ENCODE measurements at places on chromosomes 11 and 22.

DNA sequence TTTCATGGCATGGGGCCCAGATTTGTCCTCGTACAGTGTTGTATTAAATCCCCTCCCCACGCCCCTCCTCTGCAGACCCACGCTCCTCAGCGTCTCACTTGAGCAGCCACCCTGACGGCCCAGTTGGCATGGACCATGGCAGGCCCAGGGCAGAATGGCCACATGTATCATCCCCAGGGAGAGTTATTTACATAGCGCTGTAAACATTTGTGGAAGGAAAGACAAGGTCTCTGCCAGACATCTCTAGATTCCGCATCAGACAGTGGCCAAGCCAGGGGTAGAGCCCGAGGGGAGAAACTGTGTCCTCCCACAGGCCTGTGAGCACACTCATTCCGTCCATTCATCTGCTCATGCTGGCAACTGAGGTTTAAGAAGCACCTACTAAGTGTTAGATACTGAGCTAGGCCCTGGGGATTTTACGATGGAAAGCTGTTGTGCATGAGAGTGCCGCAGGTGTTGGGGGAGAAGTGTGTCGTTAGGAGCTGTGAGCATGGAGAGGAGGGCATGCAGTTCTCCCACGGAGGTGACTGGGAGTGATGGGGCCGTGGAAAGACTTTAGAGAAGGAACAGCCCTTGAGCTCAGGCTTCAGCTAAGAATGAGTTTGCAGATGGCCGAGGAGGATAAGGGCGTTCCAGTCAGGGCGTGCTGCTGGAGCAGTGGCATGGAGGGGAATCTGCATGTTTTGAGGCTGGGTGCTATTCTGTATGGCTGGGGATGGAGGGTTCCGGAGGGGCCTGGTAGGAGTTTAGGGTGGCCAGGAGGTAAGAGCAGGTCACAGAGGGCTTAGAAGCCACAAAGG, 94.9 kb downstream of the GRIK4 start:
- no peak for DNase-seq

GRCh38 chr11:116861539-116861938, 24.1 kb upstream of the APOA1 start:
- DNase-seq: peak; percentile 89

GRCh38 chr11:96105197-96105895, 181.4 kb upstream of the MTMR2 start:
- DNase-seq: no peak

DNA sequence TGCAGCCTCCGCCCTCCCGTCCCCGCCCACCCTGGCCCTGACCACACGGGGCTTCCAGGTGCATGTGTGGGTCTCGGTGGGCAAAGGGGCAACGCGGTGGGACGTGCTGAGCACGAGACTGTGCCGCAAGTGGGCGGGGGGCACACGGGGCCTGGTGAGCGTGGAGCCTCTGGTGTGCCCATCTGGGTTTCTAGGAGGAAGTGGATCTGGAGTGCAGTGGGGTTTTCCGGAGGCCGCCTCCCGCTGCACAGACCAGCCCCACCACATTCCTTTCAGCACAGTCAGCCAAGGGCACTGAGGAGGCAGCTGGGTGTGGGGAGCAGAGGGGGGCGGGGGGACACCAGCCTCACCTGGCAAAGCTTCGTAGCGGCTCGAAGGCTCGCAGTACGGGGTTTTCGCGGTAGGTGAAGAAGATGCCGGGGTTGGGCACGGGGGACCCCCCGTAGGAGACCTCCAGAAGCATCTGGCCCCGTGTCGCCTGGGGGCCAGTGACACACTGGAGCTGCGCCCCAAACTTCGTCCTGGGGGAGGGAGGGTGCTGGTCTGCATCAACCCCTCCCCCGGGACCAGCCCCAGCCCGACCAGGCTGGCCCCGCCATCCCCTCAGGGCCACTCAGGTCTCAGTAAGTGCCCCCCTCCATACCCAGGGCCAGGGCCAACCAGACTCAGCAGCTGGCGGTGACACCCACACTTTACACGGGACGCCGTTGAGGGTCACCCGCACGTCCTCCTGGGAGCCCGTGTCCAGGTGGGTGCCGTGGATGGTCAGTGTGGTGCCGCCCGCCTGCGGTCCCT, 12.4 kb upstream of the MAPK11 start:
- DNase-seq: peak; percentile 86

DNA sequence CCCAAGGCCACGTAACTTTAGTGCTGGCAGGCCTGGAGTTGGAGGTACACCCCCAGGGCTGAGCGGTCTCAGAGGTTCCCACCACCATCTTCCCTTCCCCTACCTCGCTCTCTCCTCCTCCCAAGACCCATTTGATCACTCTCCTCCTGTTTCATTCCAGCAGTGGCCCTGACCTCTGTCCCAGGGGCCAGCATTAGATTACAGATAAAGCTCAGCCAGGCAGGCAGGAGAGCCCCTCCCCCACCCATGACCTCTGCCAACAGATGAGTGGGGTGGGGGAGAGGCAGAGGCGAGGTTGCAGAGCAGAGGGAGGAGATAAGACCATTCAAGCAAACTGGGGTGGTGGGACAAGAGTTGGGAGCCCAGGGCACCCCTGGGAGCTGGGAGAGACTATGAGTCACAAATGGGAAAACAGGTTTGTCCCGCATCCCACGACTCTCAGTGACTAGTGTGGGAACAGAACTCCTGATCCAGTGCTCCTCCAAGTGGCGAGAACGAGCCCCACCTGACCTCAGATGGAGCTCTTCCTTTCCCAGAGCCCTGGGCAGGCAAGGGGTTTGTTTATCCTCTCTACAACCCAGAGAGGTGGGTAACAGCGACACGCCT, 367.9 kb downstream of the MN1 start:
- DNase-seq: peak; percentile 52

- DNase-seq: no peak
Observed at GRCh38 chr22:21569459-21570170, 2.1 kb downstream of the UBE2L3 start.

DNA sequence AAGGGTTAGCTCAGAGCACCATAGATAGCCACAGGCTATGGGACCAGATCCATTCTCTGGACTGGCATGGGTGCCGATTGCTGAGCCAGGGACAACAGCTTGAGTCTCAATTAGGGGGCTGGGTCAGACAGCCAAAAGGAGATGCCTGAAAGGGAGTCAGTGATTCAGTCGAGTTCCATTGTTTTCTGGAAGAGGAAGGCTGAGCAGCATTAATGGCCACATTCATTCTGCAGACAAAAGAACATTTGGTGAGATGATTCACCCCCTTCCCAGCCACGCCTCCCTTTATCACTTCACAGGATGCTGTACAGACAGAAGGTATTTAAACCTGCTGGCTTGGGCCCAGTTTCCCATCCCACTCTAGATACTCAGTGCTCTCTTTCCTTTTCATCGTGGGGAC, 131.9 kb downstream of the ADAMTS15 start:
- DNase-seq: peak; percentile 86

DNA sequence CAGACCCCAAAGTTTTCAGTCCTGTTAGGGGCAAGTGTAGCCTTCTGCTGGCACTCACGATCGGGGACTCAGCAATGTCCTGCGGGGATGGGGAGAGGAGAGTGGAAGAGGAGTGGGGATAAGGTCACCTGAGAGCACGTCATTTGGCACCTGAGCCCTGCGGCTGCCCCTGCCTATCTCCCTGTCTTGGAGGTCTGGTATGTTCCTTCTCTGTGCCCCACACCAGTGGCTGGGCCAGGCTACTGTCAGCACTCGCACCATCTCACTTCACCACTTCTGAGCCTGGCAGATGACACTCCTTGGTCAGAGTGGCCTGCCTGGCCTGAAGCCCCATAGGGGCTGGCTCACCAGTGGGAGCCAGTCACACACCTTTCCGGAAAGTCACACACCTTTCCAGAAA, 20.1 kb upstream of the CHADL start:
- DNase-seq: no peak

DNA sequence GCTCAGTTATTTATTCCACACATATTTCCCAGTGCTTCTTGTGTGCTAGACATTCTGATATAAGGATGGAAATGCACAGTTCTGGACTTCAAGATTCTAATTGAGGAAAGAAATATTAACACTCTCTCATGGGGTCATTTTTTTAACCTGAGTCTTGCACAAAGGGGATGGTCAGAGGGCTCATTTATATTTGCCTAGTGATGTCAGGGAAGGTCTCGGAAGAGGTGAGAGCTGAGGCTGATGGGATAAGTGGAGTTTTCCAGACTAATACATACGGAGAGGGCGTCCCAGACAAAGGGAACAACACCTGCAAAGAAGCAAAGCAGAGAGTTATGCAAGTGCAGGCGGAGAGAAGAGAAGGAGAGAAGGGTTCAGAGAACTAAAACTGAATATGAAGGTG, 1304.6 kb upstream of the TENM4 start:
- DNase-seq: no peak

- no peak for DNase-seq
Observed at GRCh38 chr11:47147250-47147649, 29.4 kb downstream of the ARFGAP2 start.

GRCh38 chr11:79055856-79056631, 384.8 kb downstream of the TENM4 start:
- peak; percentile 45 for DNase-seq

- peak; percentile 86 for DNase-seq
Observed at GRCh38 chr11:77959434-77959833, 35.0 kb downstream of the INTS4 start.

- no peak for DNase-seq
Observed at GRCh38 chr11:103594283-103594682, 442.2 kb upstream of the DDI1 start.

GRCh38 chr11:64263021-64263946, 12.0 kb downstream of the PLCB3 start:
- DNase-seq: peak; percentile 81
